GF-D8 (cell line): ENCODE measurements at places on chromosomes 2 and 18.

GRCh38 chr2:110639972-110640371 lies 37.9 kb downstream of the BUB1 start:
- DNase-seq: no peak

DNA sequence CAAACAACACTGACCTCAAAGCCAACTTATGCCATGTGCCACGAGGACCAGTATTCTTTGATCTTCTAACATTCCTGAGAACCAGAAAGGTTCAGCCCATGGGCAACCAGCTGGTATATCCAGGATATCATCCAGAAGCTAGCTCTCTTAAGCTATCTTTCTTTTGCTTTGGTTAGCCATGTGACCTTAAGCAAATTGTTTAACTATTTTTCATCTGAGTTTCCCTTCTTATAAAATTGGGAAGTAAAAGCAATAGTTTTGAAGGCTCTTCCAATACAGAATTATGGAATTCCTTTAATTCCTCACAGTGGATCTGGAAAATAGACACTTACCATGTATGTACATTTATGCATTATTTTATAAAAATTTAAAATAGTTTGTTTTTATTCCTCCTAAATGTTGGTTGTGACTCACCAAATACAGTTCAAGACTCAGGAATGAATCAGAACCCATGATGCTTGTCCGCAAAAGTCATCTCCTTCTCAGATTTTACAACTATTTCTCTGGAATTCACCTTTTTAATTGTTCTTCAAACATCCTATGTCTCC lies 435.7 kb downstream of the ZEB2 start:
- DNase-seq: no peak

- no peak for DNase-seq
These were observed 33.0 kb upstream of the MEP1B start for GRCh38 chr18:32156855-32157254.

DNA sequence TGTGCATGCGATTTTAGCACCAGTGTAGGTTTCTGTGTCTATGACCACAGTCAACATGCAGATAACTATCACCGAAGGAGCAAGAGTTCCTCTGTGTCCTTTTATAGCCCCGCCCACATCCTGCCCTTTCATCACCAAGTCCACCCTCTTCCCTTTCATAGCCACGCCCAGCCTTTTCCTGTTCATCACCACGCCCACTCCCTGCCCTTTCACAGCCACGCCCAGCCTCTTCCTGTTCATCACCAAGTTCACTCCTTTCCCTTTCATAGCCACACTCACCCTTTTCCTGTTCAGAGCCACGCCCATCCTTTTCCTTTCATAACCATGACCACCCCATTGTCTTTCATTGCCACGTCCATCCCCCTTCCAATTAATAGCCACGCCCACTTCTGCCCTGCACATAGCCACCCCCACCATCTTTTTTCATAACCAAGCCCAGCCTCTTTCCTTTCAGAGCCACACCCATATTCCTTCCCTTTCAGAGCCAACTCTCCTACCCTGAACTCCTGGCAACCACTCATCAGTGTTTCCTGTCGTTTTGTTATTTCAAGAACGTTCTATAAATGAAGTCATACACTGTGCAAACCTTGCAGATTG lies 273.9 kb downstream of the MYT1L start:
- DNase-seq: no peak

- no peak for DNase-seq
These were observed 29.5 kb upstream of the ZNF396 start for GRCh38 chr18:35406666-35407065.

DNA sequence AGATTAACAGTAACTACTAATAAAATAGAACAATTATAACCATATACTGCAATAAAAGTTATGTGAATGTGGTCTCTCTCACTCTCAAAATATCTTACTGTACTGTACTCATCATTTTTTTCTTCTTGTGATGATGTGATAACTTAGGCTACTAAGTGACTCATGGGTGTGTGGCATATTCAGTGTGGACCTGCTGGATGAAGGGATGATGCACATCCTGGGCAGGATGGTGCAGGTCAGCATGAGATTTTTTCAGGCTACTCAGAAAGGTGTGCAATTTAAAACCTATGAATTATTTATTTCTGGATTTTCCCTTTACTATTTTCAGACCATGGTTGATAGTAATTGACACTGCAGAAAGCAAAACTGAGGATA lies 90.7 kb downstream of the NCKAP5 start:
- no peak for DNase-seq

- DNase-seq: no peak
These were observed 10.7 kb downstream of the DPP4 start for GRCh38 chr2:162063281-162063680.

- DNase-seq: no peak
These were observed 450.8 kb downstream of the DLGAP1 start for GRCh38 chr18:4004183-4004829.

DNA sequence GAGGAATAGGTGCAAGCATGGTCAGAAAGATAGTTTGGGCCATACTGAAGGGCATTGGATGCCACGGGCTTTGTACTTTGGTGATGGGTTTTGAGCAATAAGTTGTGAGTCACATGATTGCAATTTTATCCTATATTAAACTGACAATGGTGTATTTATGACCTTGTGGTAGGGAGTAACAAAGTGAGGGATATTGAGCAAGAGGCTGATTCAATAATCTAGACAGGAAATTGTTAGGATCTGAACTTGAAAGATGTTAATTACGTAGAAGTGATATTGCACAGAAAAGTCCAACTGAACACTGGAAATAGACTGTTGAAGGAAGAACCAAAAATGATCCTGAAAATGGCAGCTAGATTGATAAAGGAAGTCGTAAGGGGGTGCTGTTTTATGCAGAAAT lies 46.6 kb upstream of the TCF4 start:
- peak; percentile 56 for DNase-seq

DNA sequence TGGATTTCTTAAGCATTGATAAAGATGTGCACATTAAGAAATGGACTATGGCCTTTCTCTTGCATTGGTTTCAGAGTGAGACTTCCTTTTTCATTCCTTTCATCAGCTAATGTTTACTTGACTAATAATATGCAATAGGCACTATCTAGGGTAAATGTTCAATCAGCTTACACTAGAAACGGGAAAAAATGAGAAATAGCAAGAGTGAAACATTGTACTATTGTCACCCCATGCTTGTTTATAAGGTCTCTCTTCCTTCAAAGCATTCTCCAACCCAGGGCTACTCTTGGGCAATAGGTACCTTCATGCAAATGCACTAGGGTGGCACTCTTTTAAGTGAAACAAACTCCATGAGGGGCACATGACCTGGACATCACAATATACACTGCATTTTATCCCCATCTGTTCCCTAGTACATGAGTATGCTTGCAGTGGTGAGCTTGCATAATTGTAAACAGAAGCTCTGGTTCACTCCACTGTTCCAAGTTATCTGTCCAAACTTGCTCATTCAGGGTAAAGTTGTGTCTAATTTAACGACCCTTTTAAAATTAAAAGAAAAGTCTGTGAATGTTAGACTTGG lies 402.3 kb downstream of the ERBB4 start:
- no peak for DNase-seq

DNA sequence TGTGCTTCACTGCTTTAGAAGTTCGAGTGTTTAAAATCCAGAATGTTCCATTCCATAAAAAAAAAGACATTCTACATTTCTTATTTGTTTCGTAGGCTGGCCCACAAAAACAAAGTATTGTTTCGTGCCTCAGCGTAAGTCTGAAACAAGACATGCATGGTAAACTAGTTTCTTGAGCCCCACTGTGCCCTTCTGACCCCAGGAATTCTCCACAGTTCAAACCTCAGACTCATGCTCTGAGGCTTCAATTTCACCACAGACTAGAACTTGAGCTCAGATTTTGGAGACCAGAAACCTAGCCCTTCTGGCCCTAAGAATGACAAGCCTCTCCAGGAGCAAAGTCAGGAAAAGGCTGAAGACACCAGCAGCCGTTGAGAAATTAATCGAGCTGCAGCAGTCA lies 151.5 kb downstream of the SLC8A1 start:
- DNase-seq: no peak

GRCh38 chr2:166700079-166700478 lies 188.2 kb upstream of the XIRP2 start:
- DNase-seq: no peak

GRCh38 chr2:176398243-176399073 lies 129.2 kb downstream of the MTX2 start:
- DNase-seq: no peak

DNA sequence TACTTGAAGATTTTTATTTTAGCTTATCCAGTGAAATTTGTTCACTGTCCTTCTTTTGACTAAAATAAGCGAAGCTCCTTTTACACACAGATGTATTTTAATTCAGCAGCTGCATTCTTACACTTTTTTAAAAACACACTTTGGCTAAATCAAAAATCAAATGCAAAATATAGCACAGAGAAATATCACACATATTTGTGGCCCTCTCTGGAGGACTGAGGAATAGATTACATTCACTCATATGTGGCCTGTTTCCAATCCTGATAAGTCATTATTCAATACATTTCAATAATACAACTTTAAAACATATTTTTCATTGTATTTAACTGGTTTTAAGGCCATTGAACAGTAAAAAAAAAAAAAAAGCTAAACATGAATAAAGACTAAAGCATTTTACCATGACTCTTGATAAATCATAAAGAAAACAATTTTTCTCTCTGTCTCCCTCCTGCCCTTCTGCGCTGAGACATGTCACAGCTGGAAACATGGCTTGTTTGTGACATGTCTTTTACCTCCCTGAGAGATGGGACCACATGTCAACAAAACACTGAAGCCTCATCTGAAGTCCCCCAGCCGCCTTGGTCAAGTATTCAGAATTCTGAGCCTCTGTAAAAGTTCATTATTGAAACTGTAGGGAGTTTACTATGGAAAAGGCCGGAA lies 221.0 kb downstream of the ZNF407 start:
- no peak for DNase-seq

GRCh38 chr2:66696374-66696773 lies 261.4 kb downstream of the MEIS1 start:
- DNase-seq: no peak

DNA sequence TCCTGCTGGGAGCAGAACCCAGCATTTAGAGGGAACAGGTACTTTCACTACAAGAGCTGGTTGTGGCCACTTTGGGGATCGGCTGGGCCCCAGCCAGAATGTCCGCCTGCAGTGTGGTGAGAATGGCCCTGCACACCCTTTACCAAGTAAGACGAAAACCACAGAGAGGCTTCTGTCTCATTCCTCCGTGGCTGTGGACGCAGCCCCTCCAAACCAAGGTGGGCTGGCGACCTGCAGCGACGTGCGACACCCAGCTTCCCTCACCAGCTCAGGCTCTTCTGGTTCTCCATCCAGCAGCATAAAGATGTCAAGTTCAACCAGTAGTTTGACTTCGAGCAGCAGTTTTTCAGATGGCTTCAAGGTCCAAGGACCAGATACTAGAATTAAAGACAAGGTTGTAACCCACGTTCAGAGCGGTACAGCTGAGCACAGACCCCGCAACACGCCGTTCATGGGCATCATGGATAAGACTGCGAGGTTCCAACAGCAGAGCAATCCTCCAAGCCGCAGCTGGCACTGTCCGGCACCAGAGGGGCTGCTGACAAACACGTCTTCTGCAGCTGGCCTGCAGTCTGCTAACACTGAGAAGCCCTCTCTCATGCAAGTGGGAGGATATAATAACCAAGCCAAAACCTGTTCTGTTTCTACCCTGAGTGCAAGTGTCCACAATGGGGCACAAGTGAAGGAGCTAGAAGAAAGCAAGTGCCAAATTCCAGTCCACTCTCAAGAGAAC lies 56.2 kb downstream of the WDSUB1 start:
- no peak for DNase-seq

DNA sequence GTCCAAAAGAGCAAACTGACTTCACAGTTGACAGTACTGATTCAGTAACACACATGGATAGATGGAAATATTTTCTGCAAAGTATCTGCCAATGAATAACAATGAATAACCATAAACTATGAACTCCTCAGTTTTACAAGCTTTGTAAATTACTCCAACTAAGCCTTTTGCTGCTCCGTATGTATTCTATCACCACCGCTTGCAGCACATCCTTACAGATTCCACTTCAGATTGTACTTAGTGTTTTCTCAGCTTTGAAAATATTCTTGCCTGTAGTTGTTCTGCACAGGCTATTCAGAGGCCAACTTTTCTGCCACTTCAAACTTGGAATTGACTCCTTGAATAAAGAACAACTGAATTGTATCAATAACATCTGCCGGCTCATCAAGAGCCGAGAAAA lies 36.2 kb downstream of the TLK1 start:
- no peak for DNase-seq

DNA sequence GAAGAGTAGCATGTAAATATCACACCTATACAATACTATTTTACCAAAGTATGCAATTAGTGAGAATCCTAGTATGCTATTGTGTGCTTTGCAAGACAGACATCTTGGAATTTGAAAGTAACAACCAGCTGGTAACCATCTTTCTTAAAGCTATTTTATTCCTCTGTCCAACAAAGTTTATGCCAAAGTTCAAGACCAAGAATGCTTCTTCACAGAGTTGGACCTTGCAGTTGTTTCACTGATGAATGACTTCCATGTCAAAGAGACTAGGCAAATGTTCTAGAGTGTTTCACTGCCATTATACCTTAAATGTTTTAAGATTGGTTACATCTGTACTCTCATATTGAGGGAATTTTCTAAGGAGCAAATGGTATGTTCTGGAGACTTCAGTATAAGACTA lies 215.2 kb upstream of the CRIM1 start:
- DNase-seq: no peak

GRCh38 chr2:563512-563911 lies 113.7 kb downstream of the TMEM18 start:
- no peak for DNase-seq

DNA sequence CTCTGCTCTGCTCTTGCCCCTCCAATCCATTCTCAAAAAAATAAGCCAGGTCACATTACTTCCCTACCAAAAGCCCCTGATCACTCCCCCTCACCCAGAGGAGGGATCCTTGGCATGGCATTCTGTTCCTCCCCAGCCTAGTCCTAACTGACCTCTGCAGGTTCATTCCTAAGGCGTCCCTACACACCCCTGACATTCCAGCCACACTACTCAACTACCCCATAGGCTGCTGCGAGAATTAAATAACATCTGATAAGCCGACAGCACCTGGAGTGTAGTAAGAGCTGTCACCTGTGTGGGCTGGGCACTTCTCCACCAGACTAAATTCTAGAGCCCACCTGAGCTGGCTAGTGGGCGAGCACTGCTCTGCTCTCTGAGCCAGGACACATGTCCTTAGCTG lies 44.7 kb upstream of the SLC1A4 start:
- no peak for DNase-seq
